ENCODE measurements at places on chromosomes 1 and 21. TPM values are rescaled to one million over a fixed set of nuclear protein-coding genes. Genes with fewer than 3 reads are reported as not detected.

SH2D1B gene
- 0.76 TPM for total RNA-seq

ETV3L gene
- total RNA-seq = not detected

DDR2 gene
- total RNA-seq = 19.8 TPM

BMP8A gene
- 1.2 TPM for total RNA-seq

GTF2B gene
- 24.3 TPM for total RNA-seq

DNA sequence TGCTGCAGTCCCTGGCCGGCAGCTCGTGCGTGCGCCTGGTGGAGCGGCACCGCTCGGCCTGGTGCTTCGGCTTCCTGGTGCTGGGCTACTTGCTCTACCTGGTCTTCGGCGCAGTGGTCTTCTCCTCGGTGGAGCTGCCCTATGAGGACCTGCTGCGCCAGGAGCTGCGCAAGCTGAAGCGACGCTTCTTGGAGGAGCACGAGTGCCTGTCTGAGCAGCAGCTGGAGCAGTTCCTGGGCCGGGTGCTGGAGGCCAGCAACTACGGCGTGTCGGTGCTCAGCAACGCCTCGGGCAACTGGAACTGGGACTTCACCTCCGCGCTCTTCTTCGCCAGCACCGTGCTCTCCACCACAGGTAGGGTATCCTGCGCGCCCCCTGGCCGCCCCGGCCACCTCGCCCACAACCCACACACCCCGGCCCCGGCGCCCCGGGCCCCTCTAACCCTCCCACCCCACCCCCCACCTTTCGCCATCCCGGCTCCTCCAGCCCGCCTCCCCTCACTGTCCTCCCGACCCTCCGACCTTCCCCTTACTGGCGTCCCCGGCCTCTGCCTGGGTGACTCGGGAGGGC is 352 bp downstream of the KCNK1 start:
- peak overlapping the region; percentile 63 for H3K4me3 ChIP-seq
- H3K36me3 ChIP-seq = no peaks in the 10 kb centered on the region
- H3K27ac ChIP-seq = peak overlapping the region; percentile 9
- H3K4me1 ChIP-seq = peaks cover 2% of the 10 kb centered on the region
- H3K27me3 ChIP-seq = no peaks in the 10 kb centered on the region

Measured in kidney (tissue), 22 donors.